ENCODE measurements at places on chromosomes 1 and 21.

DNA sequence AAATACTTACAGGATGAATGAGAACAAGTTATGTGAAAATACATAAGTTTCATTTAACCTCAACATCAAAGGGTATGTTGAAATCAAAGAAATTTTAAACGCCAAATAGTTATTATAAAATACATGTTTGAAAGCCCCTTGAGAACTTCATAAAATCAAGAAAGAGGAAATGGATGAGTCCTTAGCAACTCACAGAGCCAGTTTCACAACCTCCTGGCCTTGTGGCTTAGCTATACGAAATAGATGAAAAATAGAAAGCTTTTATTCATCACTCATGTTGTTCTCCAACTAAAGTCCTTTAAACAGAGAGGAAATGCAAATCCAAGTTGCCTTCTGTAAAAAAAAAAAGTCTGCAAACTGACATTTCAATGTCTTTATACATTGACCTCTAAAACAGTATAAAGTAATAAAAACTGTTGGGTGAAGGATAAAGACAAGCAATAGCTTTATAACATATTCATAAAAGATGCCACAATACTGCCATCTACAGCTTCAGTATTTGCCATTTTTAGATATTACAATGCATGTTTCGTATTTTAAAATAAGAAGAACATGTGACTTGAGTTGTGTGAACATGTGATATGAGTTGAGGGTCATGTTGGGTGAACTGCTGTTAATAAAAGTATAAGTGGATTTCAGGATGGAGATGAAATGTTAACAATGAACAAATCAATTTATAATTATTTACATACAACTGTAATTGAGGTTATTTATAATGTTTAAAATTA is 847.8 kb downstream of the MRPL39 start:
- no peak for DNase-seq

- no peak for DNase-seq
Observed at GRCh38 chr1:150530491-150531159, 15.1 kb downstream of the FALEC start.

DNA sequence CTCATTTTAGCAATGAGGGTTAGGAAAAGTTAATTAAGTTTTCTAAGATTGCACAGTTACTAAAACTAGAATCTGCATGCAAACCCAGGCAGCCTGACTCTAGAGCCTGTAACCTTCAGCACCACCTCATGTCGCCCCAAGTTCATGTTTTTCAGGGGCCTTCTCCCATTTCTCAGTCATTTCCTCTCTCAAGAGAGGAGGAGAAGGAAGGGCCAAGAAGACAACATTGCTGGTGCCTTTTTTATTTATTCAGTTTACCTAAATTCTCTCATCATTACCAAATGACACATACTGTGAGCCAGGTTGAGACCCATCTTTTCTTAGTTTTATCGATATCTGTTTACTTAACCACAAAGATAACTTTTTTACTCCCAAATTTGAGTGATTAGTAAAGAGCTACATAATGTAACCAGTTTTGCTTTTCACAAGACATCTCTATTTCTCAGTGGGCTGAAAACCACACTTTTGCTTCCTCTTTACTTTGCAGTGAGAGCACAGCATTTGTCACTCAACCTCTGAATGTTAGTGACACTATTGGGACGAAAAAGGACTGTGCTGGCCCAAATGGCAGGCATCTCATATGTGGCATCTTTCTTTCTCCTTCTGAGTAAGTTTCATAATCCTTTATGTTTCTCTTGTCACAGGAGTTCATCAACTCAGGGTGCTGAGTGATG is at the start of gene CD101:
CD101 (plus strand) TSS at position 507 of the 674 bp plus-strand sequence; CDS start at position 565, 58 bp downstream.
- no peak for DNase-seq

GRCh38 chr21:25997788-25998611 is 172.6 kb downstream of the APP start:
- no peak for DNase-seq

GRCh38 chr21:35511696-35512162 is 462.6 kb upstream of the RUNX1 start:
- DNase-seq, result peak; percentile 51

- DNase-seq, result no peak
Observed at GRCh38 chr1:2398871-2399270, 7.2 kb downstream of the RER1 start.

DNA sequence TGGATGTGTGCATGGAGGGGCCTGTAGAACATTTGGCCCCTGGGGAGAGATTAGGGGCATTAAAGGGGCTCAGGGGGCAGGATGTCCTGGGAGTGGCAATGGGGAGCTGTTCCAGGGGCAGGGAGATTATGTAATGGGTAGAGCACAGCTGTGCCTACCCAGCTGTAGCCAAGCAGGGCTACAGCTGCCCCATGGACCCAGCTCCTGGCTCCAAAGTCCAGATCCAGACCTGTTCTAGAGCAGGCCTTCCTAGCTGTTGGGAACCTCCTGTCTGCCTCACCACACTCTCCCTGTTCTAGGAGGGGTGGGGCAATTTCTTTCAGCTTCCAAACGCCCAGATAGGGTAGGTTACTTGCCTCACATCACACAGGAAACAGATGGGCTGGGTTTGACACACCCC is 5.6 kb downstream of the RPS6KA1 start:
- DNase-seq, result no peak

- DNase-seq, result peak; percentile 57
Observed at GRCh38 chr1:100360790-100361510, 8.6 kb downstream of the CDC14A start.

- peak; percentile 74 for DNase-seq
Observed at GRCh38 chr1:62676611-62677356, 11.4 kb downstream of the DOCK7 start.

- no peak for DNase-seq
Observed at GRCh38 chr1:67270541-67270940, 37.1 kb upstream of the IL12RB2 start.

DNA sequence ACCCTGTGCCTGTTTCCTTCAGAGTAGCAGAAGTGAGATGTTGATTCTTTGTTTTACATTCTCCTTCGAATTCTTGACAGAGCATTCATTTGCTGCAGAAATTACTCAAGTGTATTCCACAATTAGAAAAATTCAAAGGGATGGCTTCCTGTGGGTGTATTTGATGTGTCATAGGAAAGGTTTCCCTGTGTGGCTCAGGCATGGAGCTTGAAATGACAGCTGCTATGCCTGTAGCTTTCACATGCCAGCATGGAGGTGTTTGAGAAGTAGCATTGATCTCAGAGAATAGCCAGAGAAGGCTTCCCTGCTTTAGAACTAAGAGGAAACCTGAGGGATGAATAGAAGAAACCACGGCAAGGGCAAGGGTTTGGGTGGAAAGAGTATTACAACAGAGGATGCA is 317.2 kb upstream of the DEPDC1 start:
- DNase-seq, result no peak

DNA sequence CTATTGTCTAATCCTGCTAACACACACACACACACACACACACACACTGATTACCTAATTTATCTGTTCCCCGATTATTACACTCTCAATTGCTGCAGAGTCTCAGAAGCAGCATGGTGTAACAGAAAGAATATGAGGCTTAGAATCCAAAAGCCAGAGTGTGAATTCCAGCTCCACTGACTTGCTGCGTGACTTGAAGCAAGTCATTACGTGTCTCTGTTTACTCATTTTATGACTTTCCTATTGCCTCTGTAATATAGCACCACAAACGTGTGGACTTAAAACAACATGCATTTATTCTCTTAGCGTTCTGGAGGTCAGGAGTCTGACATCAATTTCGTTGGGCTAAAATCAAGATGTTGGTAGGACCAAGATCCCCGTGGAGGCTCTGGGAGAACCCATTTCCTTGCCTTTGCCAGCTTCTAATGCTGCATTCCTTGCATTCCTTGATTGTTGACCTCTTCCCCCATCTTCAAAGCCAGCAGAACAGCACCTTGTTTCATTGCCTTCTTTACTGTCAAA is 55.9 kb upstream of the ATP5PO start:
- DNase-seq, result peak; percentile 85

DNA sequence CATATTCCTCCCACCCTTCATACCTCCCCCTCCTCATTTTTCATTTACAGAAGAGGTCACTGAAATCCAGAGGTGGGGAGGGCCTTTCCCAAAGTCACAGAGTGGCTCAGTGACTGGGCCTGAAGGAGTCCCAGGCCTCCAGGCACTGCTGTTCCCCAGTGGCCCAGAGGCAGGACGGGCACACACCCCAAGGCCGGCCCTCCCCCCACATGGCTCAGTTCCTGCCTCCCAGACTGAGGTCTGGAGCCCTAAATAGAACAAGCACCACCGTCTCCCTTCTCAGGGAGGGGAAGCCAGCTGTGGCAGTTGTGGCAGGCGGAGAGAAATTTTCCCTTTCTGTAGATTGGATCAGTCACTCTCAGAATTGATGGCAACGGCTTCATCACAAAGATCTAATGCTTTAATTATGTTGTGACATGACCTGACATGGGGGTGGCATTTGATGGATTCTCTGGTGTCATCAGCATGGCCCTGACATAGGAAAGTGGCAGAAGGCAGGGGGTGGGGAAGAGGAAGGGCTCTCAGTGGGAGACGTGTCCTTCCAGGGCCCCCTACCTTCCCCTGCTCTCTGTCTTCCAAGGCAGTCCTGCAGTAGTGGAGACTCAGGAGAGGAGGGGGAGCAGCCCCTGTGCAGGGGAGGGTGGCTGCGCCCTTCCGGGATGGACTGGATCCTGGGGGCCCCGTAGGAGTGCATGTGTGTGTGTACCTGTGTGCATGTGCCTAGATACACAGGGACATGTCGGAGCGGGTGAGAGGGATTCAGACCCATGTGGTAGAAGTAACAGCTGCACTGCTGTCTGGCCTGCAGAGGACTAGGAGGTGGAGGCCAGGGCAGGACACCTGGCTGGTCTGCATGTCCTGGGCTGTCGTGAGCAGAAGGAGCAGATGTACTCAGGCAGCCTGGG is 41.2 kb upstream of the FOXO6 start:
- DNase-seq, result no peak

DNA sequence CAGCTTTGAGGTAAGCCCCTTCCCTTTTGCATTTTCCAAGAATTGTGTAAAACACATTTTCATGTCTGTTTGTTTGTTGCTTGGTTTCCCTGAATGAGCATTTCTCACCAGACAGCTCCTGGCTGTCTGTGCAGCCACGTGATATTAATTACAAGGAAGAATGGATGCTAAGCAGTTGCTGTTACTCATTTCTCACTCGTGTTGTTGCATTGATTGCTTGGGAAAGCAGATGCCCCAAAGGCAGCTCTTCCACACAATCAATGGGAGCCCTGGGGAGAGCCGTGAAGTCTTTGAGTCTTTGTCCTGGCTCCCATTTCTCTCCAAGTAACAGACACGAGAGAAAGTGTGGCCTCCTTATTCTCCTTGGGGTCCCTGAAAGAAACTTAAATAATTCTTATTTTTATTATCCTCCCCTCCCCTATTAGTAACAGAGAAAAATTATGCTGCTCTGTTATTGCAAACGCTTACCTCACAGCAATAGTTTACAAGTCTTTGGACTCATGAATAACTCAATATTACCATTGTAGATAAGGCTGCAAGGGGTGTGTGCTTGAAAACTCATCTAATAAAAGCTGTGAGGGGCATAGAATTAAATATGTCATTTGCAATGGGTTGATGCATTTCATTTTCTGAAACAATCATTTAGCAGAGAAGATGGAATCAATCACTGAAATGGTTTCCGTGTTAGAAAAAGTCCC is 127.7 kb upstream of the CAMK1G start:
- no peak for DNase-seq

DNA sequence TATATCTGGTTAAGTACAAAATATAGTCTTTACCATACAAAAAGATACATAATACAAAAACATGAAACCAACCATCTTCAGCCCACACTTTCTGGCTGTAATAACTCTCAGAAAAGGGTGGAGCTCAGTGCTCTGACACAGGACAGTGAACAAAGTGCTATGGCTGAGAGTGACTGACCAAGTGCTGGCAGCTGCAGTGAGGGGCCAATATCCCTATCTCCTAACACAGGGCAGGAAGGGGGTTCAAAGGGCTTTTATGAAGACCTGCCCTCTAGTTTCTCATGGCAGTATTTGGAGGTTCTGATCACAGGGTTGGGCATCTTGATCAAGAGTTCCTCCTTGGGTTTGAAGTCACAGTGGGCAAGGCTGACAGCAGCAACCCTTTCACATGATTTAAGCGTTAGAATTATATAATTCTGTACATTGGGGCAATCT is 3.9 kb downstream of the TXNIP start:
- no peak for DNase-seq

- DNase-seq, result peak; percentile 80
Observed at GRCh38 chr1:23422241-23422877, 2.2 kb downstream of the TCEA3 start.

- DNase-seq, result no peak
Observed at GRCh38 chr1:48006264-48006663, 9.1 kb upstream of the TRABD2B start.

DNA sequence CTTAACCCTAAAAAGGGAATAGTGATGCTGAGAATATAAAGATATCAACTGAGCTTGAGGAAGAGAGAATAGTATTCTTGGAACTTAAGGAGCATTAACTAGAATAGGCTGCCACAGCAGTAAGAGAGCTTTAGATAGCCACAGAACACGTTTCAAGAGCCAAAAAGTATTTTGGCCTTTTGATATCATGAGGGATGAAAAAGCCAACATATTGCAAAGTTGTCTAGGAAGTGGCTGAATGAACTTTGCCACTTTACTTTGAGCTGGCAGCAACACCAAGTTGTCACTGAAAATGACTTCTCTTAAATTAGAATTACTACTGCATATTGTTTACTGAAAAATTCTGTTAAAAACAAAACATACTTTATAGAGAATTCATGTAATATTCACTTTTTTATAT is 1476.2 kb downstream of the MRPL39 start:
- no peak for DNase-seq

DNA sequence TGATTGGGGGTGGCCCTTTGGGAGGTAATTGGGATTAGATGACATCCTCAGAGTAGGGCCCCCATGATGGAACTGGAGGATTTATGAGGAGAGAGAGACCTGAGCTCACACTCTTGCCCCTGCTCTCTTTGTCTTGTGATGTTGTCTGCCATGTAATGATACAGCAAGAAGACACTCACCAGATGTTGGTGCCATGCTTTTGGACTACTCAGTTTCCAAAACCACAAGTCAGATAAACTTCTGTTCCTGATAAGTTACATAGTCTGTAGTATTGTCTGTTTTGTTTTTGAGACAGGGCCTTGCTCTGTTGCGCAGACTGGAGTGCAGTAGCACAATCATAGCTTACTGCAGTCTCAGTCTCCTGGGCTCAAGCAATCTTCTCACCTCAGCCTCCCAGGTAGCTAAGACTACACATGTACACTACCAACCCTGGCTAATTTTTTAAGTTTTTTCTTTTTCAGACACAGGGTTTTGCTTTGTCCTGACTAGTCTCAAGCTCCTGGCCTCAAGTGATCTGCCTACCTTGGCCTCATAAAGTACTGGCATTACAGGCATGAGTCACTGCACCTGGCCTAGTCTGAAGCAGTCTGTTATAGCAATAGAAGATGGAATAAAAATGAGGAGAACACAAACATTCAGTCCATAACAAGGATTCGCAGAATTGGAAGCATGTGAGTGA is 115.0 kb upstream of the GALNT2 start:
- DNase-seq, result no peak

GRCh38 chr1:229278120-229278741 is 7.3 kb downstream of the RAB4A start:
- DNase-seq, result no peak

DNA sequence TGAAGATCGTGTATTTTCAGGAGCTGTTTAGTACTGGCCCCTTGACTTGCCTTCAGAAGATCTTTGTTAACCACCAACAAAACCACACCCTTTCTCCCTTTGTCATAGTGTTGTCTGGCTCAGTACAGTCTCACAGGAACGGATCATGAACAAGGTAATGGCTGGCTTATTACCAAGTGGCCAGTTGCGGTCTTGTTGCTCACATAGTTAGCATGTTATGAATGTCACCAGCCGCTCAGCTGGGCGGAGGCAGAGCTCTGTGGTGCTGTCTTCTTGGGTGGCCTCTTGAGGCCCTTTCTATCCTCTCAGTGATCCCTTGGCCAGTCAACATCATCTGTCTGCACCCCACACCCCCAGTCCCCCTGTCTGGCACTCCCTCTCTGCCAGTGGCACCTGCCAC is 21.4 kb downstream of the CNIH3 start:
- DNase-seq, result peak; percentile 94
